ENCODE measurements at places on chromosomes 2 and 18.

DNA sequence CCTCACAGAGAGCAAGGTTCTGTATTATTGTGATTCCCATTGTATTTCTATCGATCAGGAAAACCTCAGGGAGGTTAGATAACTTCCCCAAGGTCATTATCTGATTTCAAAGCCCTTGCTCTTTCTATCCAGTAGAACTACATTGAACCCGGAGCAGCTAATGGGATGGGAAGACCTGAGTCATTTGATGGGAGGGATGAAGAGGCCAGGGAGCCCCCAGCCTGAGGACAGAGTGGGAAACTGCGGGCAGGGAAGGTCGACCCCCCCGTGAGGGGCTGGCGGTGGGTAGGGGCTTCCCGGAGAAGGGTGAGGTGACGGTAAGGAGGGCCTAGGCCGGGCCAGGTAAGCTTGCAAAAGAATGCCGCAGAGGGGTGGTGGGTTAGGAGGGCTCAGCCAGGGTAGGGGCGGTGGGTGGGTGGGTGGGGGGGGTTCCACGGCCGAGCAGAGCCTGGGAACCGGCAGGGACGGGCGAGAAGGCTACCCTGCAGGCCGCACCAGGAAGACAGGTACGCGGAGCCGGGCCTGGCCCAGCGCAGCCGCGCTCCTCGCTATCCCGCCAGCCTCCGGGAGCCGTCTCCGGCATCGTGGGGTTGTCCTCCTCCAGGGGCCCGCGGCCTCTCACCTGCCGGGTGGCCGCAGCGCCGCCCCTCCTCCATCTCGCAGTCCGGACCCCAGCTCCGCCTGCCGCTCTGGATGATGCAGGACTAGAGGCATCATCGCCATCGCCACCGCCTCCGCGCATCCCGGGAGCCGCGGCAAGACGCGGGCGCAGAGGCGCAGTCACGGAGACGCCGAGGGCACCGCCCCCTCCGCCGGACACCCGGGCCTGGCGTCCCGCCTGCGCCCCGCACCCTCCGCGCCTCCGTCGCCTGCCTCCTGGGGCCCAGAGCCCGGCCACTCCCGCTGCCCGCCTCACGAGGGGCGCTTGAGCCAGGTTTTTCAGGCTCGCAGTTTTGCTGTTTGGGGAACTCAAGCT, at the start of gene GPR75:
TSS of gene GPR75 (minus strand) at position 762 of the 976 bp plus-strand sequence. CDS start 5,211 bp downstream, outside the sequence.
- peak; percentile 57 for DNase-seq

DNA sequence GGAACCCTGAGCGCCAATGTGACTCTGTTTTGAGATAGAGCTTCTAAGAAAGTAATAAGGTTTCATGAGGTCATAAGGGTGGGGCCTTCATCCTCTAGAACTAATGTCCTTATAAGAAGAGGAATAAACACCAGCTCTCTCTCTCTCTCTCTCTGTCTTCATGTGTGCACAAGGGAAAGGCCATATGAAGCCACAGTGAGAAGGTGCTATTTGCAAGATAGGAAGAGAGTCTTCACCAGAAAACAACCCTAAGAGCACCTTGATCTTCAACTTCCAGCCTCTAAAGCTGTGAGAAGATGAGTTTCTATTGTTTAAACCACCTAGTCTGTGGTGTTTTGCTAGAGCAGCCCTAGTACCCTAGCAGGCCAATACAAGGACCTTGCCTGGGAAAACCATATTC, 55.8 kb downstream of the DOCK10 start:
- DNase-seq, result no peak

GRCh38 chr18:54267701-54268100, 1.6 kb upstream of the POLI start:
- no peak for DNase-seq

DNA sequence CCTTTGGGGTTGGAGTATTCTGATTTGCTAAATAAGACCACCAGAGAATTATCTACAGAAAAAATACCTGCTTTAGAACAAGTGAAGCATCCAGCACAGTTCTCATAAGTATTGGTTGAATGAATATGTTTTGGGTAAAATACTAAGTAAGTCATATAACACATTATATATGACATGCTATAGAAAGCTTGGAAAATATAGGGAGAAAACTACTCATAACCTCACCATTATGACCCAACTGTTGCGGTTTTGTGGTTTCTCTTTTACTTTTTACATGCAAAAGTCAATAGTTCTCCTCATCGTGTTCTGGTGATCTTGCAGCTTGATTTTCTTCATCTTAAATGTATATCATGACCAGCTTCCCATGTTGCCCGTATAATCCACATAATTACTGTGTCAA, 66.2 kb downstream of the DIPK1C start:
- no peak for DNase-seq

DNA sequence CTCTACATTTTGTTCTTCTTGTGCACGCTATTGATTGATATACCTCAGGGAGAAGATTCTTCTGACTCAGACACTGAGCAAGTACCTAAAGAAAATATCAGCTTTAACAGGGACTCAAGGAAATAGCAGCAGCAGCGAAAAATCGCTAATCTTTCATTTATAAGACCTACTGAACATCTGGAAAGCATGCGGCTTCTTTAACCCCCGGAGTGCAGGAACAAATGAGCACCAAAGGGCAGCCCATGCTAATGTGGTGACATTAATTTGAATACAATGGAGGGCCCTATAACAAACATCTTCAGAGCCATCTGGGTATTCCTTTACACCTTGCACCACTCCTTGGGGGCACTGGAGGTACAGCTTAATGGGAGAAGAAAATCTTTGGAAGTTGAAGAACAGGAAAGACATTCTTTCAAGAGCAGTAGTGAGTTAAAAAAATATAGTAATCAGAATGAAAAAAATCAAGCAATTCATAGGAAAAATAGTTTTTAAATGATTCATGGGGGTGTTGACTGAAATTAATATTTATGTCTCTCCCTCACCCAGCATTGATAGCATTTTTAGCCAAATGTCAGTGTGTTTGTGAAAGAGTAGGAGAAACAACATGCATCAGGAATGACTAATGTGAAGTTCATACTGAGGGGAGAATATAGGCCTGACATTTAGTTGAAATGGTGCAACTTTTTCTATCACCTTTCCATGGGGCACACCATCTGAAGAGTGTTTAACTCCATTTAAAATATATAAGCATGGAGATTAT, 281.7 kb downstream of the HRH4 start:
- DNase-seq, result no peak

- DNase-seq, result no peak
Observed at GRCh38 chr2:150643114-150643725, 155.8 kb upstream of the RND3 start.

DNA sequence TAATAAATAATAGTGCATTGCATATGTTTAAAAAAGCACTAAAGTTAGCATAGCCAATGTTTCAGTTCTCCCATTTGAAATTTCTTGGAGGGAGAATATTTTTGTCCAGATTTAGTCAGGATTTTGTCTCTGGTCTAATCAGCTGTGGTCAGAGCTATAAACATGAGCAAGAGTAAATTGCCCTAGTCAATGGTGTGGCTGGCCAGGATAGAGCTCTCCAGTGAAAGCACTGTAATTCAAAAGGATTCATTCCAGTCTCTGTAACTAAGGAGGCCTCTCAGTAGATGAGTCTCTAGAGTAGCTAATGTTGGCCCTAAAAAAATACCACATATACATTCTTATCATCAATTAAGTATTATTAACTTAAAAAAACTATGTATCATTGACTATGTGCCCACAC, 241.6 kb downstream of the CDCA7 start:
- DNase-seq, result no peak

DNA sequence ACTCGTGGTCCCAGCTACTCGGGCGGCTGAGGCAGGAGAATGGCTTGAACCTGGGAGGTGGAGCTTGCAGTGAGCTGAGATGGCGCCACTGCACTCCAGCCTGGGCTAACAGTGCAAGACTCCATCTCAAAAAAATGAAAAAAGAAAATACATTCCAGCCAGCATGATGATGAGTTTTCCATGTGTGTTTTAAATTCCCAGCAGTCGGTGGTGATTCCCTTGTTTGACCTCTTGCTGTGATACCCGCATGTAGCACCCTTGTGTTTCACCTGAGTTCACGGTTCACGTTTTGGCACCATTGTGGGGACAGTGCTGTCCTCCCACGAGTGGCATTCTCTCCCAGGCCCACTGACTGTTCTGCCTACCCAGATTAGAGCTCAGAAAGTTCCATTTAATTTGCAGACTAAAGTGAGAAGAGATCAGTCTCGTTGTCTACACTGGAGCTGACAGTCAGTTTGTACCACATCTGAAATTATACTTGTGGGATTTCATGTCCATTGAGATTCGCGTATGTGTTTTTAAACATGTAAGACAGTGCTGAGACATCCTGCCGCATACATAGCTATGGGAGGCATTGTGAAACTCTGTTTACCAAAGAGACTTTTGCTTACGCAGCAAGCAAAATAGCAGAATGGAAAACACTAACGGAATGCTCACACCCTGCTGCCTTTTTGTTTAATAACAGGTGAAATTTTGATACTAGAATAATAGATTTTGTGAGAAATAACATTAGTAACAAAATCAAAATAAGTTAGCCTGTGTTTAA, 157.1 kb downstream of the GBX2 start:
- DNase-seq, result no peak

- no peak for DNase-seq
Observed at GRCh38 chr2:120988700-120989511, 253.2 kb downstream of the GLI2 start.

- no peak for DNase-seq
Observed at GRCh38 chr18:36672437-36673344, 156.1 kb downstream of the TPGS2 start.

GRCh38 chr2:98815795-98816194, 84.9 kb upstream of the MGAT4A start:
- DNase-seq, result no peak

- no peak for DNase-seq
Observed at GRCh38 chr18:13885009-13885408, 30.3 kb downstream of the MC2R start.

DNA sequence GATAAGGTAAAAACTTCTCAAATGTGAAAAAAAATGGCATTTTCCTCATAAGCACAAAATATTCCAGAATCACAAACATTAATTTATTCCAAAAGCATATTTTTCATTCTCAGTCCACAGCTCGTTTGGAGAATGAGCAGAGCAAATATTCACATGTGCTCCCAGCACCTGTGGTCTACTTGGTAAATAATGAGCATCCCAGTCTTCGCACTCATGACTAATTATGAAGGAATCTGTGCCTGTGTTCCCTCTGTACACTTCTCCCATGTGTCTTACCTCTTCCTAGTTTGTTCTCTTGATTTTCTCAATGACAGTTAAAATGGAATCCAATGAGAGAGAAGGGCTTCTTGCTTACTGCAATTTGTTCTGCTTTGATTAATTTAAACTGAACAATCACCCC, 671.0 kb upstream of the SOX11 start:
- no peak for DNase-seq

GRCh38 chr2:28525481-28525880, 29.6 kb downstream of the PLB1 start:
- no peak for DNase-seq

DNA sequence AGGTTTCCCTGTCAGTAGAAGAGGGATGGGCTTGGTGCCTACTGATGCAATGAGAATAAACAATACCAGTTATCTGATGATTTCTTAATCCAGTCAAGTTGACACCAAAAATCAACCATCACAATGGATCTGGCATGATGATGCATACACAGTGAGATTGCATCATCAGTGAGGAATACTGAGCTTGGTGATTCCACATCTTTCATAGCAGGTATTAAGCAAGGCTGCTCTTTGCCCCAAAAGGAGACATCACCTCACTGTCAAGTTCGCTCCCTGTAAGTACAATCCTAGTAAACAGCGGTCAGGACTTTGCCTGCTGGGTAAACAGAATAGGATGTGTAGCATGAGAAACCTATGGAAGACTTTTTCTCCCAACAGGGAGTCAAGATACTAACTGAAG, 282.7 kb upstream of the CDH2 start:
- DNase-seq, result no peak

DNA sequence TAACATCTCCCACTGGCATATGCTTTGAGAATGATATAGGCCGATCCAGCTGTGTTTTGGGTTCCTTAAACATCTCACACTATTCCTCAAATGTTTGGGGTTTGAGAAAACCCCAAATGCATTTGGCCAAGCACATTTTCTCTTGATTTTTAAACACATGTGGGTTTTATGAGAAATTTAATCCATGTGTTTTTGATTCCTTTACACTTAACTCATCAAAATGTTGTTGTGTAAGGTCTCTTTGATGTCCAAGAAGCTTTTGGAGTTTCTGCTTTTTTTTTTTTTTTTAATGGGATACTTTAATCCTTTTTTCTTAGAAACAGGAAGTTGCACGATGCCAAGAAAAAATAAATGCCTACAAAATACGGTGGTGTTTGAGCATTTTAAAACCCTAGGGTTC, 339.8 kb upstream of the TCF4 start:
- no peak for DNase-seq

DNA sequence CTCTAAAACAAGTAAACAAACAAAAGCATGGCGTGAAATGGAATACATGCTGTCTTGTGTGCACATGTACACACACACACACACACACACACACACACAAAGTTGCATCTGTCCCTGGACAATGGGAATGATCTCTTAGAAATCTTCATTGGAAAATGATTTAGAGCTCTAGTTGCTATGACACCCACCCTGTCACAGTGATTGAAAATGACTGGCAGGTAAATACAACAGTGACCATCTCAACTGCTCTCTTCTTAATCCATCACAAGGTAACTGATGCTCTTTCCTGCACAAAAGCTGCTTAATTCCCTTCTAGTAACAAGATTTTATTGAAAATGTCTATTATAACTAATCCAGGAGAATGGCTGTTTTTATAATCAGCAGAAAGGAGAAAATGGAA, 1011.7 kb upstream of the GYPC start:
- DNase-seq, result no peak

DNA sequence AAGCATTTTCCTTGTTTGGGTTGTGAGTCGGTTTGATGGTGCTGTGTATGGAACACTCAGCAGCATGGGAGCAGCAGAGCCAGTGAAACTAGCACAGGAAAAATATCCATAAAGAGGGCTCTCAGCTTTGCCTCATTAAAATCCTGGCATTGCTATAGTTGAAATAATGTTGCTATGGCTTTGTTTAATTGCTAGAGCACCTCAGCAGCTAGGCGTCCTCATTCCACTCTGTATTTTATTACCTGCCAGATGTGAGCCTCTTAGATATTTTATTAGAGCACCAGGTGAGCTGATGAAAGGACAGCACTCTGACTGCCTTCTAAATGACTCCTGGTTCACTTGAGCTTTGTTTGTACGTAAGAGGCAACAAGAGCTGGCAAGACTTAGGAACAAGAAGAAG, 232.4 kb downstream of the MTX2 start:
- DNase-seq, result no peak

- no peak for DNase-seq
Observed at GRCh38 chr2:3572620-3573019, 2.4 kb upstream of the RPS7 start.

GRCh38 chr2:219314804-219315468, 5.7 kb upstream of the PTPRN start:
- DNase-seq, result no peak

GRCh38 chr2:65729246-65729645, 296.8 kb upstream of the SPRED2 start:
- no peak for DNase-seq
